Mucosa of descending colon (tissue), 3 donors: ENCODE measurements at places on chromosomes 3 and 15. TPM values are rescaled to one million over a fixed set of nuclear protein-coding genes. Genes with fewer than 3 reads are reported as not detected.
A peak's percentile ranks its signal among the peaks of the same experiment; 100 is the strongest.

- no peak for DNase-seq
These were observed 5.2 kb downstream of the GNAI2 start for GRCh38 chr3:50241163-50241562.

DNA sequence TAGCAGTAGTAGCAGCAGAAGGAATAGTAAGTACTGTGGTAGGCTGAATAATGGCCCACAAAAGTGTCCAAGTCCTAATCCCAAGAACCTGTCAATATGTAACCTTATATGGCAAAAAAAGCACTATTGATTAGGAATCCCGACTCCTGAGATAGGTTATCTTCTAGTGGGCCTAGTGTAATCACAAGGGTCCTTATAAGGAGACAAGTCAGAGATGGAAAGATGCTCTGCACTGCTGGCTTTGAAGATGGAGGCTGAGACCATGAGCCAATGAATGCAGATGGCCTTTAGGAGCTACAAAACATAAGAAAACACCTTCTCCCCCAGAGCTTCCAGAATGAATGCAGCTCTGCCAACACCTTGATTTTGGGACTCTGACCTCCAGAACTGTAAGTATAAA is 36.0 kb downstream of the TIPARP start:
- DNase-seq: no peak

DNA sequence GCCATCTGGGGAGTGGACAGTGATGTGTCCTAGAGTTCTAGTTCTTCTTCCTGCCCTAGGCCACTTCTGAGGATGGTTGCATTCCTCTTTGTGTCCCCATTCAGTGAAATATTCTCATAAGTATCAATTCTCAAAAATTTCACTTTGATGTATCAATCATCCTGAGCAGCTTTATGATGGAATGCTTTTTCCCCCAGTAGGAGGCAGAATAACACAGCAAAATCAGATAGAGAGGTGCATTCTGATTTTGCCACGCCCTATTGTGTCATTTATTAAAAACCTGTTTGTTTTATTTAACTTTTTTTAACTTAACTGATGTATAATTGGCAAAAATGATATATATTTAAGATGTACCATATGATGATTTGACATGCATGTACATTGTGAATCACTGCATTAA is 656.0 kb upstream of the GRM7 start:
- peak; percentile 10 for DNase-seq

GRCh38 chr3:13581485-13582365 is 32.8 kb downstream of the FBLN2 start:
- DNase-seq: peak; percentile 42

The ACP3 gene
- total RNA-seq: 9.6 TPM

The CLRN1 gene
- total RNA-seq: not detected

The NANOGP8 gene
- total RNA-seq: not detected
